Stimulated activated CD4-positive, alpha-beta T cell treated with anti-CD3 and anti-CD28 coated beads, Interleukin-15, amount 100 ng/mL, for 48 hours (primary cell): ENCODE measurements at places on chromosomes 5 and 9.
A peak's percentile ranks its signal among the peaks of the same experiment; 100 is the strongest.

GRCh38 chr9:107276966-107277710, 5.9 kb upstream of the RAD23B start:
- no peak for DNase-seq

DNA sequence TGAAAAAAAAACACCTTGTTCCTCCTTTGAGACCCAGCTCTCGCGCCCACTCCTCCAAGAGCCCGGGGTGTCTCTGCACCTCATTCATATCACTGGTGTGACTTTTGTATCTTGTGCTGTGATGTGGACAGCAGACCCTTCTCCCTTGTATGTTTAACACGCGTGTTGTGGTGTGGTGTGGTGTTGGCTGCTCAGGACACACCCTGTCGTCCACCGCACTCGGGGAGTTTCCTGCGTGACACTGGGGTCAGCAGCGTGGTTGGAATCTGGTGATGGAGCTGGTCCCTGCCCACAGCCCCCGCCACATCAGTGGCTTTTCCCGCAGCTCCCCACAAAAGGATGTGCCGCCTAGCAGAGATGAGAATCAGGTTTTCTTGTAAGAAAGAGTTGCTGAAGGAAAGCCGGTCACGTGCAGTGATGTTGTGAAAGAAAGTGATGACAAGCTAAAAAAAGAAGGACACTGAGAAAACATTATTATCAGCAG, 61.5 kb downstream of the TENT4A start:
- no peak for DNase-seq

GRCh38 chr5:16690243-16690852, 73.6 kb upstream of the RETREG1 start:
- DNase-seq, result no peak

DNA sequence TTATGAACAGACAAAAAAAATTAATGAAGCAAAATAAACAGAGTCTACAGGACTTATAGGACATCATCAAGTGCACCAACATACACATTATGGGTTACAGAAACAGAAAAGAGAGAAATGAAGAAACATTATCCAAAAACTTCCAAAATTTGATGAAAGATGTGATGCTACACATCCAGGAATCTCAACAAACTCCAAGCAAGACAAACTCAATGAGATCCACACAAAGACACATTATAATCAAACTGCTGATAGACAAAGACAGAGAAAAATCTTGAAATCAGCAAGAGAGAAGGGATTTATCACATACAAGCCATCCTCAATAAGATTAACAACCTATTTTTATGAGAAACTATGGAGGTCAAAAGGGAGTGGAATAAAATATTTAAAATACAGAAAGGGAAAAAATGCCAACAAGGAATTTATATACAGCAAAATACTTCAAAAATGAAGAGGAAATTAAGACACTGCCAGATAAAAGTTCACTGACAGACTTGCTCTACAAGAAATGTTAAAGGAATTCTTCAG, 101.0 kb downstream of the NR2F1-AS1 start:
- DNase-seq, result no peak

DNA sequence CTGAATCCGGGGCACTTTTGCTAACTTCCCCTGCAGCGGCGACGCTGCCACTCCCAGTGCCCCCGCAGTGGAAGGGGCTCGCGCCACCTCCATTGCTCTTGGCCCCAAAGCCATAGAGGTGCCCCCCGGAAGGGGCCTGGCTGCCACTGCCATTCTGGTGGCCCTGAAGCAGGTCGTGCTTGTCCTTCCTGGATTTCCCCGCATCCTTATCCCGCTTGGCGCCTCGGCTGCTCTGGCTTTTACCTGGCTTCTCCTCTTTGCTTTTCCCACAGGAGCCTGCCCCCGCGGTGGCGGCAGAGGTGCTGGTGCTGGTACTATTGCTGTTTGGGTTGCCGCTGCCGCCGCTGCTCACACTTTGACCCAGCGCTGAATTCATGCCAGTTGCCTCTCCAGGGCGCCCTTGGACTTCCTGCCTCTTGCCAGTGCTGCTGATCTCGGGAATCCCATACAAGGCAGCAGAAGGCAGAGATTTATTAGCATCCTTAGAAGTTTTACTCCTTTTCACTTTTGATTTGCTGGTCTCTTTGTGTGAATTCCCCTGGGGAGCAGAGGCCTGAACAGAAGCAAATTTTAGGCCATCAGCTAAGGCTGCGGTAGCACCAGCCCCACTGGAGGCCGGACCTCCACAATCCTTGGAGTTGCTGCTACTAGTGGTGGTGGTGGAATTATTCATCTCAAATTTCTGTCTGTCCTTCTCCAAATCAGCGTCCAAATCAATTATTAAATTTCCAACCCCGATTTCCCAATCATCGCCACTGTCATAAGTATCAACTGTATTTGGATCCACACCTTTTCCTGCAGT, 2.1 kb downstream of the ZNF608 start:
- DNase-seq, result no peak

DNA sequence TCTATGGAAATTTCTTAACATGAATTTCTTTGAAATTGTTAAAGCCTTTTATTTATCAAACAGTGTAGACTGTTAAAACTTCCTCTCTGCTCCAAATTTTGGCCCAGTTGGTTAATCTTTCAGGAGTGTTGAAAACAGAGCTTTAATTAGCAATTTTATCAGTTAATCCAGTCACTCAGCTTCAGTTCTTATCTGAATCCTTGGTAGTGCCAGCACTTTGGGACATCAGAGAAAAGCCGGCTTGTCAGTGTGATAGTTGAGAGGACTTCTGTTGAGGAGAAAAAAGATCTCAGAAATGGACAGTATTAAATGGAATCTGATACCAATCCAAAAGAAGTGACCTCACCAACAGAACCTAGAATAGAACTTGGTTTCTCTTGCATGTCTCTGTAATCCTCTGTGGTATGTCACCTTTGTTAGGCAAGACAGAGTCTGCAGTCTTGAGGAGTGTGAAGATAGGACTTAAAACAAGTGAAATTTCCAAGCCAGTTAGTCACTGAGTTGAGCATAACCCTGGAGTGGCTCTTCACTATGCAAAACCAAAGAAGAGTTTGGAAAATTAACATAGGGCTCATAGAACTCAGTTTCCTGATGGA, 251.8 kb downstream of the NNT start:
- DNase-seq, result no peak

GRCh38 chr5:134003064-134003816, 1.5 kb downstream of the VDAC1 start:
- DNase-seq, result peak; percentile 30

GRCh38 chr5:131423056-131423455, 159.2 kb downstream of the CDC42SE2 start:
- no peak for DNase-seq

DNA sequence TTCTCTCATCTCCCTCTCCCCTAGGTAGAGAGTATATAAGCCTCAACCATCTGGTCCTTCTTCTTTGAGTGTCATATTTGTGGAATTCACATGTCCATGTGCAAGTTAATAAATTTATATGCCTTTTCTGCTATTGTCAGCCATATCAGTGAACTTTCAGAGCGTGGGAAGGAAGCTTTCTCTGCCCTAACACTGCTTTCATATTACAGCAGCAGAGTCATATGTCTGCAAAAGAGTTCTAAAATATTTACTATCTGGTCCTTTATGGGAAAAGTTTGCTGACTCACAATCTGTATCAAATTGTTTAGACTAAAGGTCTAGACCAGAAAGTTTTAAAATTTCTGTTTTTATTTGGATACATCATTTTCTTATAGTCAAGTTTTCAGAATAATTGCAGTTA, 669.0 kb downstream of the LRRC70 start:
- no peak for DNase-seq

- DNase-seq, result no peak
These were observed 145.7 kb upstream of the ARRDC3 start for GRCh38 chr5:91528831-91529230.

- DNase-seq, result no peak
These were observed 6.1 kb upstream of the PRR16 start for GRCh38 chr5:120457839-120458507.

- no peak for DNase-seq
These were observed 307.8 kb downstream of the RAB3C start for GRCh38 chr5:58890701-58891085.

DNA sequence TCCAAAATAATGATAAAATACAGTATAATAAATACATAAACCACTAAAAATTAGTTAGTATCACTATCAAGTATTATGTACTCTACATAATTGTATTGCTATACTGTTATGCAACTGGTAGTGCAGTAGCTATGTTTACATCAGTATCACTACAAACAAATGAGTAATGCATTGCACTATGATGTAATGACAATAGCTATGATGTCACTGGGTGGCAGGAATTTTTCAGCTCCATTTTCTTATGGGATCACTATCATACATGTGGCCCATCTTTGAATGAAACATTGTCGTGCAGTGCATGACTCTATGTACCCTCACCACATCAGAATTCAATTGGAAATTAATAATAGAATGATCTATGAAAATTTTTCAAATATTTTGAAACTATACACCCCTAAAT, 201.3 kb downstream of the MPDZ start:
- DNase-seq, result no peak

- DNase-seq, result peak; percentile 9
These were observed 129.8 kb downstream of the SLC12A2 start for GRCh38 chr5:128213340-128213739.

DNA sequence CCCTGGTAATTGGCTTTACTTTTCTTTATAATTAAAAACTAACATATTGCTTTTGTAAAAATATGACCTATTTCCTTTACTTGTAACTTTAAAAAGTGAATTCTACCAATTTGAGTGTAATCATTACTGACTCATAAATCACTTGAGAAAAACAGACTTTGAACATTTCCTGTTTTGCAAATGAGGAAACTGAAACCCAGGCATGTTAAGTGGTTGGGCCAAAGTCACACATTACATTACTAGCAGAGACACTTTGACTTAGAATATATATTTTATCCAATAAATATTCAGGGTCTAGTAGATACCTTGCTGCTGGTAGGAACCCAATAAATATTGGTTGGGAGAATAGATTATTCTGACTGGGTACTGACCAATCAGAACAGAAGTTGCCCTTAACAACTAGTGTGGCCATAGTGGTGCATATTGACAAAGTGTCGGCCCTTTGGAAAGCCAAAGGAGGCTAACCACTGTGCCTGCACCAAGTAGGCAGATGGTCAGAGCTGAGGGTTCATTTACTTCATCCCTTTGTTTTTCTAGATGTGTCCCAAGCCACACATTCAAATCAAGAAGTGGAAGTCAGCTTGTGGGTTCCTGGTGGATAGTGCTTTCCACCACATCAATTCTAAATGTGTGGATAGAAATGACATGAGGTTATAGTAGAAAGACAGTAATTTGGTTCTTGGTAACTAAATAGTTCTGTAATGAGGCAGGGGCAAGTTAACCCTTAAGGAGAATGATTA, 365.1 kb upstream of the RIOK2 start:
- no peak for DNase-seq

- DNase-seq, result no peak
These were observed 27.0 kb upstream of the PRRC2B start for GRCh38 chr9:131366761-131367401.

GRCh38 chr9:96617439-96618185, 2.0 kb downstream of the CDC14B start:
- no peak for DNase-seq

- no peak for DNase-seq
These were observed 453.3 kb upstream of the KLF4 start for GRCh38 chr9:107942856-107943255.

DNA sequence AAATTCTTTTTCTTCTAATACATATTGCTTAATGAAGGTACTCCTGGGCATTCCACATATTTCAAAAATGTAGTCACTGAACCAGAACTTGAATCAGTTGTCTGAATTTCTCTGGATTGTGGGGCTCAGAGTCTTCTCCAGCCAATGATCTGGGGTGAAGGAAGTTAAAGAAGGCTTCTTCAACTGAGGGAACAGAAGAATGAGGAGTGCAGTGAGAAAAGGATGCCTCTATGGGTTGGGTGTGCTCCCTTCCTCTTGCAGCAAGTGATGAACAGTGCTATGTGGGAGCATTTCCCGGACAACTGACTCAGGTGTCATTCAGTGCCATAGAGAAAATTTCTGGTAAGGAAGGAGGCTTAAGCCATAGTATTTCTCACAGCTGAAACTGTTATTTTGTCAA, 7.9 kb downstream of the LNPEP start:
- no peak for DNase-seq

DNA sequence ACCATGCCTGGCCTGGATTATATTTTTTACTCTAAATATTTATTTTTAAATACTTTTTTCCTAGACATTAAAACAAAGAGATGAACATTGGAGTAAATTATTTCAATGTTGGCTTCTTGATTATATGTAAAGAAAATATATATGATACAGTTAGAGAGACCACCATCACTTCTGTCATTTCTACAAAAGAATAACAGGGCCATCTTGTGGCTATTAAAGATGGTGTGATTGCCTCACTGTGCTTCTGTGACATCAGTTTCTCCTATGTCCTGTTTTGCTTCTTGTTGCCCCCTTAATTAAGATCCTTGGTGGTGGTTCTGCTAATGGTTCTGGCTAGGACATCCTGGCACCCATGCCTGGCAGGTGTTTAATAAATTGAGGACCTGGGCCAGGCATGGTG, 32.9 kb downstream of the NDFIP1 start:
- no peak for DNase-seq

DNA sequence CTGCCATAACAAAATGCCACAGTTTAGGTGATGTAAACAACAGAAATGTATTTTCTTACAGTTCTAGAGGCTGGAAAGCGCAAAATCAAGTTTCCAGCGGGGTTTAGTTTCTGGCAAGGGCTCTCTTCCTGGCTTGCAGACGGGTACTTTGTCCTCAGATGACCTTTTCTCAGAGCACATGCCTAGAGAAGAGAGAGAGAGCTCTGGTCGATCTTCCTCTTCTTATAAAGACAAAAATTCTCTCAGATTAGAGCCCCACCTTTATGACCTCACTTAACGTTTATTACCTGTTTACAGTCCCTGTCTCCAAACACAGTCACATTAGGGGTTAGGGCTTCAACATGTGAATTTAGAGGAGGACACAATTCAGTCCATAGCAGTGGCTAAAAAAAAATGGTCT, 119.7 kb downstream of the CETN3 start:
- DNase-seq, result no peak

- no peak for DNase-seq
These were observed 2.1 kb upstream of the SNAPC4 start for GRCh38 chr9:136402067-136402466.

GRCh38 chr9:110319781-110320492, 17.7 kb downstream of the TXNDC8 start:
- DNase-seq, result no peak

GRCh38 chr5:119179857-119180641, 109.2 kb downstream of the DMXL1 start:
- DNase-seq, result no peak
